ENCODE measurements at places on chromosomes 12 and 14.

GRCh38 chr14:91918186-91918883 is 29.2 kb downstream of the FBLN5 start:
- no peak for DNase-seq

DNA sequence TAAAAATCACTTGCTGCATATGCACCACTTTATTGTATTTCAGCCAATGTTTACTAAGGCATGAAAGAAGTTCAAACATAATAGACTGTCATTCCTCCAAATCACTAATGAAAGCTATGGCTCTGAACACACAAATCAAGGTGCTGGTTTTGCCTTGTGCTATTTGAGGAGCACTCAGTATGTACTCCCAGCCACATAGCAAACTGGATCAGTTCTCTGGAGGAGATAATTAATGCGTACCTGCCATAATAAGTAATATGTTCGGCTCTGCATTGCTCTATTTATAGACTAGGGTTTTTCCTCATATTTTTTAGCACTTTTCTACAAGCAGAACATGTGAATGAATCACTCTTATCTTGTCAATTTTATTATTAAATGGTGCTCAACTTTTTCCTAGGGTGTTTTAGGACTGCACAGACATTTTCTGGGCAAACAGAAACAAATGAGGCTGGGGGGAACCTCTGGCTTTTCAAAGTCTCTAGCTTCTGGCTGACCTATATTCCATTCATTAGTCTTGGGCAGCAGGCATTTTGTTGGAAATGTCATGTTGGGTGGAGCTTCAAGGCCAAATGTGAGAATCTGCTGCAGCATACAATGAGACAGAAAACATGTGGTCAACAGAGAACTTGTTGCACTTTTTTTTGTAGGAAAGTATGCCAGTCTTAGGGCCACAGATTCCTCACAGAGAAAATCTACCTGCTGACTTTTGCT is 88.4 kb downstream of the GRIP1 start:
- no peak for DNase-seq

GRCh38 chr12:7806863-7807487 is 17.8 kb downstream of the NANOG start:
- DNase-seq, result peak; percentile 56

GRCh38 chr12:104452087-104452486 is 4.7 kb upstream of the CHST11 start:
- no peak for DNase-seq

GRCh38 chr12:62290846-62291245 is 30.6 kb downstream of the USP15 start:
- DNase-seq, result no peak

DNA sequence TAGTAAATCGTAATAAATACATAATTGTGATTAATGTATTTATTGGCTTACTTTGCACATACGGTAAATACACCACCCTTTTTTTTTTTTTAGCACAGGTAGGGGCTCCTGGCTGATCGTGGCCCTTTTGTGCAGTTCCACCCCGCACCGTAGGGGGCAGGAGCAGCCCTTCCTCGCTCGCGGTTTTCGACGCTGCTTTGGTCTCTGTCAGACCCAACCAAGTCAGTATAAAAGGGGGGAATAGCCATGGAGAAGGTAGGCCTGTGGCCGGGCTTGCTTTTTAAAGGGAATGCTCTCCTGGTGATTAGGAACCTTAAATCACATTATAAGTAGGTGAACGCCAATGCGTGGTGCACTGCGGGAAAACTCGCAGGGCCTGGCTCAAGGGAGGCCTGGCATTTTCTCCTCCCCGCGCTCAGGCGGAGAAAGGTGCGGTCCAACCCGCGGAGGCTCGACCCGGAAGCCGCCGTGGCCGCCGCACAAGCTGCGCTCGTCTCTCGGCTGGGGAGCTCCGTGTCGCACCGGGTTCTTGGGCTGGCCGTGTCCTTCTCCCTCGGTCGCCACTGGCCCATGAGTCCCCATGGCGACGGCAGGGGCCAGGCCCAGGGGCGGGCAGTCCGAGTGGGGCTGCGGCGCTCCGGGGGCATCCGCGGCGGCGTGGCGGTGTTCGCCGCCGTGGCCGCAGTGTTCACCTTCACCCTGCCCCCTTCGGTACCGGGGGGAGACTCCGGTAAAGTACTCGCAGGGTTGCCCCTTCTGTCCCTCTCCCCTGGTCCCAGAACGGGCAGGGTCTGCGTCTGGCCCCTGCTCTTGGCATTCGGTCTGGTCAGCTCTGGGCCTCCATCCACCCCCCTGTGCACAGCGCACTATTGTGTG is at the start of gene TMEM260:
Gene TMEM260 (plus strand): TSS at position 454 of the 876 bp plus-strand sequence. CDS start 117 bp downstream, at position 571.
- peak; percentile 88 for DNase-seq
